ENCODE measurements at places on chromosomes 13 and 19. TPM values are rescaled to one million over a fixed set of nuclear protein-coding genes. Genes with fewer than 3 reads are reported as not detected.

The MTUS2 gene
- total RNA-seq, result 26.4 TPM

The ERICH6B gene
- total RNA-seq, result not detected

- DNase-seq, result no peak
Measured at GRCh38 chr13:43800828-43801227, 14.1 kb upstream of the ENOX1 start.

DNA sequence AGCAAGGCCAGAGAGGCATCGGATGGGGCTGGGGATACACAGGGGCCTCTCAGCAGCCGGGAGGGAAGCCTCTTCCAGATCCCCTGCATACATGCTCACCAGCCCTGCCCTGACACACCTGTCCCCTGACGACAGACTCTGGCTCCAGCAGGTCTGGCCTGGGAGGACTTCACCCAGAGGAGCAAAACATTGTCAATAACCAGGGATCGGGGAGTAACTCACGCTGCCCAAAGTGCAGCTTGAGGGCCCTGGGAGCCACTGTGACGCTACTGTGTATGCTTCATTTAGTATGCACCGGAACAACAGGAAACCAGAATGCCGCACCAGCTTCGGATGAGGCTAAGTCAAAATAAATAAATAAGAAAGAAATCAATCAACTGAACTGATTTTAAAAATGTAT is 12.4 kb upstream of the CD22 start:
- no peak for DNase-seq

DNA sequence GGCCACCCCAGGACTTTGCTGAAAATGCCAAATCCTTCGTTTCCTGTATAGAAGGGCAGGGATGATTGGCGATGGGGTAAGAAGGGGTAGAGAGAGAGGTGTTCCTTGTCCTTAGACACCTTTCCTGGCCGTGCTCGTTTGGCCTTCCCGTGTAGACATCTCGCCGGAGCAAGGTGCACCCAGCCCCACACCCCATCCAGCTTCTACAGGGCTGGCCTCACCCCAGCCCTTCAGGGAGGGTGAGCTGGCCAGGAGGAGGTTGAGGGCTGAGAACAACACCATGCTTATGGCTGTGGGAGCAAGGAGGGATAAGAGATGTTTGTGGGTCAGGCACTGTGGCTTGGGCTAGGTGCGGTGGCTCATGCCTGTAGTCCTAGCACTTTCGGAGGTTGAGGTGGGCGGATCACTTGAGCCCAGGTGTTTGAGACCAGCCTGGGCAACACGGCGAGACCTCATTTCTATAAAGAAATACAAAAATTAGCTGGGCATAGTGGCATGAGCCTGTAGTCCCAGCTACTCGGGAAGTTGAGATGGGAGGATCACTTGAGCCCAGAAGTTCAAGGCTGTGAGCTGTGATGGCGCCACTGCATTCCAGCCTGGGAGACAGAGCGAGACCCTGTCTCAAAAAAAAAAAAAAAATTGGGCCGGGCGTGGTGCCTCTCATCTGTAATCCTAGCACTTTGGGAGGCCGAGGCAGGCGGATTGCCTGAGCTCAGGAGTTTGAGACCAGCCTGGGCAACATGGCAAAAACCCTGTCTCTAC is 15.5 kb downstream of the SMARCA4 start:
- DNase-seq, result no peak

GRCh38 chr19:10927730-10928562 is 493 bp downstream of the YIPF2 start:
- DNase-seq, result no peak

- no peak for DNase-seq
Measured at GRCh38 chr13:40101708-40102359, 446.4 kb downstream of the COG6 start.

DNA sequence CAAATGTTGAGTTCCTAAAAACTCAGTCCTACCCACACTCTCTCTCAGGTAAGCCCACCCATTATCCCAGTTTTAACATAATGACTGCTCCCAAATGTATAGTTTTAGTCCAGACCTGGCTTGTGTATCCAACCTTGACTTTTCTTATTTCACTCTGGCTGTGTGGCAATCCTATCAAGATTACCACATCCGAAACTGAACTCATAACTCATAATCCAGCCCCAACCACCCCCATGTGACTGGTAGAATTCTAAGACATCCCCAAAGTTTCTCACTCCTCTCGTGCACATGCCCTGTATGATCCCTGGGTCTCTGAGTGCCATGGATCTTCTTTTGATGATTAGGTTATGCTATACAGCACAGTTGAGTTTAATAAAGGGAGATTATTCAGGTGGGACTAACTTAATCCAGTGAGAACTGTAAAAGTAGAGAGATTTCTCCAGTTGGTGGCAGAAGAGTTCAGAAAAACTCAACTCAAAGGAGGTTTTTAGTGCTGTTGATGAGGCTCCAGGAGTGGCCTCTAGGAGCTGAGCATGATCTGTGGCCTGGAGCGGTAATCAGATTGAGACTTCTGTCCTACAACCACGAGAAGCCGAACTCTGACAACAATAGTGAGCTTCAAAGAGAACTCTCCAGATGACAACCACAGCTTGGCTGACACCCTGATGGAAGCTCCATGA is 413.4 kb downstream of the ZNF536 start:
- DNase-seq, result no peak

DNA sequence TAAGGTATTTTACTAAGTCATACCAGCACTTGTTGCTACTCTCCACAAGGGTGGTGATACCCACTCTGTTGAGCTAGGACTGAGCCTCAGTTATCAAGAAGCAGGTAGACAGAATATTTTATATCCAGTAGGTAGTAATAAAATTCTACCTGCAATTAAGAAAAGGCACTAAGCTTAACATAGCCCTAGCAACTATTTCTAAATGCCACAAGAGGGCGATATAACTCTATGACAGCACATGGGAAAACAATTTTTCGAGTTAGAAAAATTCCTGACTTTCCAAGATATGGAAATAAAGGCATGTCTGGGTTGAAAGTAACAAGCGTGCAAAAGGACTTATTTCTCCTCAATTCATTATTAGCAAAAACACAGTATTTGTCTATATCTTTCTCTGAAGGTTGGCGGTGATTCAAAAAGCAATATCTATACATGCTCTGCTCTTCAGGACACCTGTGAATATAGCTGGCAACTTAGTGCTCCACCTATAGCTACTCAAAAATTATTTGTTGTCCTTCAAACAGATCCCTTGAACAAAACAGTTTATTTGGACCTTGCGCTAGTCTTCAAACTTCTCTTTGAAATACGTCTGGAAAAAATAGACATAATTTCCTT is 14.7 kb downstream of the CCDC169 start:
- DNase-seq, result no peak
